T-helper 1 cell (primary cell): ENCODE measurements at places on chromosomes 6 and 20.

- no peak for DNase-seq
Observed at GRCh38 chr6:116003668-116004067, 57.0 kb downstream of the FRK start.

GRCh38 chr6:165746331-165746730, 83.3 kb upstream of the PDE10A start:
- no peak for DNase-seq

GRCh38 chr6:106084106-106084988, 1.8 kb upstream of the PRDM1 start:
- DNase-seq: no peak

- DNase-seq: no peak
Observed at GRCh38 chr6:139486476-139486799, 112.0 kb upstream of the CITED2 start.
